ENCODE measurements at places on chromosomes 7 and 10.

DNA sequence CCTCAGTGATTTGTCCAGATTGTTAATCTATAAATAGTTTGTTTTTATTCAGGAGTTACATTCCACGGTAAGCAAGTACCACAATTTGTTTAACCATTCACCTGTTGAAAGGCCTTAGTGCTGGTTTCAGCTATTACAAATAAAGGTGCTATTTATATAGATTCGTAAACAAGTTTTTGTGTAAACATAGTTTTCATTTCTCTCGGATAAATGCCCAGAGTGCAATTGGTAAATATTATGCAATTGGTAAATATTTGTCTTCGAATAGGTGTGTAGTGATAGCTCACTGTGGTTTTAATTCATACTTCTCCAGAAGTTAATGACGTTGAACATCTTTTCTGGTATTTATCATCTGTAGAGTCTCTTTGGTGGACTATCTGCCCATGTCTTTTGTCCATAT is 76.4 kb upstream of the RSU1 start:
- no peak for DNase-seq

DNA sequence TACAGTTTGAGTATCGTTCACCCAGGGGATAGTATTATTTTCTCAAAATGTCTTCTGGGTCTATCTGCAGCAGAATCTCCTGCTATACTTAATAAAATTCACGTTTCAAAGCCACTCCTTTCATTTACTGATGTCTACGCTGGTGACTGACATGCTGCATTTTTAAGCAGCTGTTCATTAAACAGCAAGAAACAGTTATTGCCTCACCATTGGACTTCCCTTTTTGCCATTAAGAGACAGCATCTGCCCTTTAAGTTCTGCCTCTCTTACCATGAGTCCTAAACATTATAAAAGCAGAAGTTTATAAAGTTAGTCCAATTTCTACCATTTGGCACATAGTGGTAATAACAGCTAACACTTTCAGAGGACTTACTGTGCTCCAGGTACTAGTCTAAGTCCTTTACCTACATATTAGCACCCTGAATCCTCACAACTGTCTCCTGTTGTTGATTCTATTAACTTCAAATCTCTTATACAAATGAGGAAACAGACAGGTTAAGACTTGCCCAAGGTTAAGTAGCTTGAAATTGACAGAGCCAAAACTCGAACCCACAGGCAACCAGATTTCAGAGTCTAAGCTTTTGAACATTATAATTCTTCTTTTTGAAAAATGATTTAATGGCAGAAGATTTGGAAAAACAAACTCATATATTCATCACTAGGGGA is 169.5 kb downstream of the SNX13 start:
- no peak for DNase-seq

DNA sequence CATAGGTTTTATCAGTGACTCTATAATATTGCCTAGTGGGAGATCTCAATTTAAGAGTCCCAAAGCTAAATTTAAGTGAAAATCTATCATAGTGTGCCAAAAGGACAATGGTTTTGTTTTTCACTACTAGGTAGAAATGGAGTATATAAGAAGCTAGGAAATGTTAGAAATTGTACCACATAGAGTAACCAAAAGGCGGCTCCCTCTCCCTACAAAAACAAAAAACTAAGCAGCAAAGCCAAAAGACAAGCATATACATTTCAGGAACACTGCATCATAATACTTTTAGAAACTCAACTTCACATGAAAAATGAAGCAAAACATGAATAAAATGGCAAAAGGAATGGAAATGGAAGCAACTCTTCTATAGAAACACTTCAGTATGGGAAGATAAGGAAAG is 271.6 kb downstream of the CACNA2D1 start:
- DNase-seq, result no peak

DNA sequence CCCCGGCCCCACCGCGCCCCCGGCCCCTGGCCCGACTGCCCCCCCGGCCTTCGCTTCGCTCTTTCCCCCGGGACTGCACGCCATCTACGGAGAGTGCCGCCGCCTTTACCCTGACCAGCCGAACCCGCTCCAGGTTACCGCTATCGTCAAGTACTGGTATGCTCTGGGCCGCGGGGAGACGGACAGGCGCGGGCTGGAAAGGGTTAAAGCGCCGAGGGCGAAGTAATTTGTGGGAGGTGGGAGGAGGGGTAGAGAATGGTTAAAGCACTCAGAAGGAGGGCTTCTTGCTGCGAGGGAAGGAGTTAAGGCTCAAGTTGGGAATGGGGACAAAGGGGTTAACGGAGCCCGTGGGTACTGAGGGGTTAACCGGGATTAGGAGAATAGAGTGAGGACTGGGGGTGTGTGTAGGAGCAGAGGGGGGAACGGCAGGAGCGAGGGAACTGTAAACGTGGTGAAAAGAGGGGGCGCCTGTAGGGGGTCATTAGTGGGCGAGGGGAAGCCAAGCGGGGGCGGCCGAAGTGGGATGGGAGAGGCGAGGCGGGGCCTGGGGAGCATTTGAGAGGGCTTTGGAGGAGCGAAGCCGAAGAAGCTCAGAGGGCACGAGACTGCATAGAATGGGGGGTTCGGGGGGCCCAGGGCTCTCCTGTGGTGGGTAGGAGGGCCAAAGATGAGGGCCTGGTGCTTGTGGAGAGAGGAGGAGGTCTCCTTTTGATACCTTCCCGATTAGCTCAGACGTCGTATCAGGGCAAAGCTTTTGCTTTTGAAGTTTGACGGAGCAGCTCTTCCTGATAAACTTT is 605 bp downstream of the SUFU start:
- DNase-seq, result peak; percentile 53

- DNase-seq, result no peak
These were observed 1.5 kb downstream of the PTPN12 start for GRCh38 chr7:77538281-77539212.

GRCh38 chr10:113663908-113664307 is at the start of gene NRAP:
Gene NRAP, minus strand, starts transcription at chr10:113664041. Its CDS starts 159 bp downstream, at chr10:113663882.
- no peak for DNase-seq

- no peak for DNase-seq
These were observed 41.3 kb upstream of the AGMO start for GRCh38 chr7:15603124-15603523.

- no peak for DNase-seq
These were observed 672 bp downstream of the GTPBP4 start for GRCh38 chr10:988667-989545.

GRCh38 chr7:68770649-68771048 is 827.6 kb upstream of the AUTS2 start:
- DNase-seq, result no peak

DNA sequence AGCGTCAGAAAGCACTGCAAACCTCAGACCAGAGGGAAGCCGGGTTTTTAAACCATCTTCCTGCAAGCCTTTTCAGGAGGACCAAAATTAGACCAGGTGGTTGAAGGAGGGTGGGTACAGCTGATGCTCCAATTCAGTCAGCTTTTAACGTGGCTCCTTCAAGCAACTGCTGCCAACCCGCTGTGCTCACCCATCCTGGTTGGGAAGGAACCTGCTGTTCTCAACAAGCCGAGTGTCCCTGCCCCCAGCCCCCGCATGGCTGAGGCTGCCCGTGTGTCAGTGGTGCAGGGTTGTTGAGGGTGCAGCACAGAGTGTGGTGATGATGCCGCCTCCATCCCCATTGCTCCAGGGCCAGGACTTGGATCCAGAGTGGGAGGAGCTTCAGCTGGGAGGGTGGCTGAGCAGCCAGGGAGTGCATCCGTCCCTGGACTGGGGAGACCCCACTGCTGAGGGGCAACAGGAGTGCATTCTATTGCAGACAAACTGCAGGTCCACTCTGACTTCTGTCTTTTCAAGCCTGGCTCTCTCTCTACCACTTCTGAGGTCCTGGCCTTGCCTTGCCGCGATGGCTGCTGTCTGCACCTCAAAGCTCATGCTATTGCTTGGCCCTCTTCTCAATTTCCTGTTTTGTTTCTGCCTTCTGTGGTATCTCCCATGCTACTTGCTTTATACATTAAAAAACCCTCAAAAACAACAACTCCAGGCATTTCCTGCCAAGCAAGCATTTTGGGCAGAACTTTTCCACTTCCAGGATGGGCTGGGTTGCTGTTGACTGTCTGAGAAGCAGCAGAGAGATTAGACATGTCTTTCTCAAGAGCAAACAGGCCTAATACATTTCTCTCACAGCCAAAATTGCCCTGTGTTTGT is 134.7 kb downstream of the DNAJB6 start:
- peak; percentile 30 for DNase-seq

- no peak for DNase-seq
These were observed 180.8 kb upstream of the CACNA2D1 start for GRCh38 chr7:82624337-82624736.

DNA sequence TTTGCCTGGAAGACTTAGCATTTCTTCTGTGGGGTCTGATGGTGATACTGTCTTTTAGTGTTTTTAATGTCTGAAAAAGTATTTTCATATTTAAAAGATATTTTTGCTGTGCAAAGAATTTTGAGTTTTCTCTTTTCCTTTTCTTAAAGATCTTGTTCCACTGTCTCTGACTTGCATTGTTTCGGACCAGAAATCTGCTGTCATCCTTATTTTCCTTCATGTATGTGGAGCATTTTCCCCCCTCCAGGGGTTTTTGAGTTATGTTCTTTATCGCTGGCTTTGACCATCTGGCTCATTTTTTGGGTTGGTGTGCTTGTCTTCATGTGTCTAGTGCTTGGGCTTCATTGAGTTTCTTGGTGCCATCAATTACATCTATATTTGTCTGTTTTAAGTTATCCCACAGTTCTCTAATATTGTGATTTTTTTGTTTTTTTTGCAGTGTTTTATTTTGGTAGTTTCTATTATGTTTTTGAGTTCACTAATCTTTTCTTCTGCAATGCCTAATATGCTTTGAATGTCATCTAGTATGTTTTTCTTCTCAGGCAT is 119.9 kb downstream of the MGMT start:
- DNase-seq, result no peak

- no peak for DNase-seq
These were observed 53.7 kb upstream of the TMEM248 start for GRCh38 chr7:66867198-66867790.

DNA sequence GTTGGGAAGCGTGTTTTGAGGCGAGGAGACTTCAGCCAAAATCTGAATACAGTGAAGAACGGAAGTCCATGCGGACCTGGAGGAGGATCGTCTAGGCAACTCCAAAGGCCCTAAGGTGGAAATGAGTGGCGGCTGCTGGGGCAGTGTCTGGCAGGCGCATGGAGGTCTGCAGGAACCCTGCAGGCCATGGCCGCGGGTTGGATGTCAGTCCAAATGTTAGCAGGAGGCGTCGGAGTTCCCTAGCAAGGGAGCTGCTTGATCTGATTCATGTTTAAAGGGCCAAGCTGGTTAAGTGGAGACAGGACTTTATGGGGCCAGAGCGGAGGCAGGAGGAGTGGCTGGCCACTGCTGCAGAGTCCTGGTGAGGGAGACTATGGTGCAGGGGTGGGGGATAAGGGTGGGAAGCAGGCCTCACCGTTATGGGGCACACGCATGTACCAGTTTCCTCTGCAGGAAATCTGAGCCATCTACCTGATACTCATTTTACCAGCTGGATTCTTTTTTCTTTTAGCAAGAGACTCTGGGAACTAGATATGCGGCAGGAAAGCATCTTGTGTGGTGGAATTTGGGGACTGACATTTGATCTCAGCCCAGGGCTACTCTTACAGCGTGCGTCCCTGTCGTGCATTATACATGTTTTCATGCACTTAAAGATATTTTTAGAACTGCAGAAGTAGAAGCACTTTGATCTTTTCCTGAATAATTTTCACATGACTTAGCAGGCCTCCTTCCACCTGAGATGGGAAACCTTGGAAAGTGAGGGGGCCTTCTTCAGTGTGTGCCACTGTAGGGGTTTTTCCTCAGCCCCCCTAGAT is 6.6 kb upstream of the REPIN1 start:
- no peak for DNase-seq
